ENCODE measurements at places on chromosomes 4 and X.

DNA sequence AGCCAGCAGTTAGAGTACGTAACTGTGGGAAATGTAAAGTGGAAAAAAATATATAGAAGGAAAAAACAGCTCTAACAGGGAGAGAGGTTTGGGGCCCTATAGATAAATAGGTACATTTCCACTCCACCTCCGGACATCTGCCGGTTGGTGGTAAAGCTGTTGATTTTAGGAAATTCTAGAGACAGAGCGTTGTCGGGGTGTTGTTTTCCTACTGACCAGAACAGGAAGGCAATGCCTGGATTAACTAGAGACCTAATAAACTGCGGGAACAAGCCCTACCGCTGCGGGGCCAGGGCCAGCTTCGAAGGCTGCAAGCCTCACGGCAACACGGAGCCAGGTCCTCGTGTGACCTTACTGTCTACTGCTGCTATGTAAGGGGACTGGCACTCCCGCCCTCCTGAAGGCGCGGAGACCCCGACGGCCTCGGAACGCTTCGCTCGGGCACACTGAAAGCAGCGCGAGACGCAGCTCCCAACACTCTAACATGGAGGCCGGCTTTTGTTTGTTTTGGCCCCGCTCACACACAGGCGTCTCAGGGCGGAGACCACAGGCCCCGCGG, 702 bp upstream of the CDKN2AIP start:
- DNase-seq, result no peak

GRCh38 chrX:2159393-2159792, 341.4 kb downstream of the DHRSX start:
- DNase-seq, result no peak

- DNase-seq, result no peak
These were observed 165.4 kb upstream of the WDR1 start for GRCh38 chr4:10281996-10282395.

- no peak for DNase-seq
These were observed 384.5 kb downstream of the NAF1 start for GRCh38 chr4:162782096-162782777.

- DNase-seq, result no peak
These were observed 31.3 kb upstream of the TFDP3 start for GRCh38 chrX:133249266-133250058.

- DNase-seq, result no peak
These were observed 28.1 kb upstream of the ZCCHC4 start for GRCh38 chr4:25284466-25284865.

DNA sequence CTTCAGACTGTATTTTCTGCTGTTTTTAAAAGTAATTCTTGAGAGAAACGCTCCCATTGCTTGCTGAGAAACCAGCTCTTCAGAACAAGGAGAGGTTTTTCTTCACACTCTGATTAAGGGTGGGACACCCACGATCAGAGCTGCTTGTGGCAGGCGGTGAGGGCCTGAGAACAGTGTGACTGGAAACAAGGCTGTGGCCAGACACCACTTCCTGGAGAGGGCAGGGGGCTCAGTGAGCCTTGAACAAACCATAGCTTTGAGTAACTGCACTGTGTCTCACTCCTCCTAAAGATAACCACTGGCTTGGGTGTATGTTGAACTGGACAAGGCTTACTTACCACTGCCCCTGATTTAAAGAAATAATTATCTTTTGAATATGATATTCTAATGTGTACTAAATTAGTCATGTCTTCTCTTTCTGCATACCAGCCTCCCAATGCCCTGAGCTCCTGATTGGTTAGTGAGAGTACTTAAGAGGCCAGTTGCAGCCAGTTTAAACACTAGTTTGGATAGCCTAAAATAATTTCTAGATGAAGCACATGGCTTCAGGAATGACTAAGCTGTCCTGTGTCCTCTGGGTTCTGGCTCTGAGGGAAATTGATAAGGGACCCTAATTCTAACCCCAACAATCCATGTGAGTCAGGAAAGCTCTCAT, 3.7 kb upstream of the GPR82 start:
- DNase-seq, result peak; percentile 18

GRCh38 chrX:146863566-146863965, 49.0 kb upstream of the CXorf51A start:
- DNase-seq, result no peak

- no peak for DNase-seq
These were observed 42.0 kb downstream of the GUCY1B1 start for GRCh38 chr4:155800685-155801343.

All from GM10248 (cell line).